ENCODE measurements at places on chromosomes 16 and 17.

DNA sequence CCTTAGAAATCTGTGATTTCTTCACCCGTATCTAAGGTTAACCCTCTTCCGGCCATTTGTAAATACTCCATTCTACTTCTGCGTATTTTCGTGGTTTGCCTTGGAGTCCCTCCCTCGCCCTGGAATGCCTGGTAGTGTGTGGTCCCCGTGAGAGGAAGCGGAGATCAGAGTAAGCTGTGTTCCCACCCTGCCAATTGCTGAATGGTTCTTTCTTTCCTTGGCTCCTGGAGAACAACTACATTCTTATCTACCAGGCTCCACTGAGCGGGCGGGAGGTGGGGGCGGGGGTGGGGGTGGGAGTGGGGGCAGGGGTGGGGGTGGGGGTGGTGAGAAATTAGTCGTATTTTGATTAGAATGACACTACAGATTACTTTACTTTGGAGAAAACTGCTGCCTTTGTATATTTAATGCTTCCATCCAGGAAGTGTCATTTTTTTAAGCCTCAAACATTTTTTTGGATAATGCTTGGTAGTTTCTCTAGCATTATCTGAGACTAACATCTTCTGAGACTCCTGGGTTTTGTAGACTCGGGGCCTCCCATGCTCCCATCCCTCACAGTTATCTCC is 20.9 kb upstream of the FASN start:
- no peak for DNase-seq

DNA sequence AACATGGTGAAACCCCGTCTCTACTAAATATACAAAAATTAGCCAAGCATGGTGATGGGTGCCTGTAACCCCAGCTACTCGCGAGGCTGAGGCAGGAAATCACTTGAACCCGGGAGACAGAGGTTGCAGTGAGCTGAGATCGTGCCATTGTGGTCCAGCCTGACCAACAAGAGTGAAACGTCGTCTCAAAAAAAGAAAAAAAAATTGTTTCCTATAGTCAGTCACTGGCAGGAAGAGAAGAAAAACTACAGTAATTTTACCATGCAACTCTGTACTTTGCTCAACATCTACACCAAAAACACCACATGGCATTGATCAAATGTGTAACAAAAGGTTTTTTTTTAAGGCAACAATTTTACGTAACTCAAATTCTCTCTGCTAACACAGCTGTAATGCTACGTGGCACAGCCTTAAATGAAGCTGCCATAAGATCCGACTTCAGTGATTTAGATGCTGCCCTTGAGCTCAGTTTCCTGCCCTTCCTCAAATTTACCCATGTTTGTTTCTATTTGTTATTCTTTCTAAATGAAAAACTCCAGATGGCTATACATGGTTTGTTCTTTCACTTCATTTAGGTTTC is 40.2 kb downstream of the CNOT1 start:
- no peak for DNase-seq

- no peak for DNase-seq
These were observed 48.9 kb downstream of the ZCCHC14 start for GRCh38 chr16:87443964-87444363.

DNA sequence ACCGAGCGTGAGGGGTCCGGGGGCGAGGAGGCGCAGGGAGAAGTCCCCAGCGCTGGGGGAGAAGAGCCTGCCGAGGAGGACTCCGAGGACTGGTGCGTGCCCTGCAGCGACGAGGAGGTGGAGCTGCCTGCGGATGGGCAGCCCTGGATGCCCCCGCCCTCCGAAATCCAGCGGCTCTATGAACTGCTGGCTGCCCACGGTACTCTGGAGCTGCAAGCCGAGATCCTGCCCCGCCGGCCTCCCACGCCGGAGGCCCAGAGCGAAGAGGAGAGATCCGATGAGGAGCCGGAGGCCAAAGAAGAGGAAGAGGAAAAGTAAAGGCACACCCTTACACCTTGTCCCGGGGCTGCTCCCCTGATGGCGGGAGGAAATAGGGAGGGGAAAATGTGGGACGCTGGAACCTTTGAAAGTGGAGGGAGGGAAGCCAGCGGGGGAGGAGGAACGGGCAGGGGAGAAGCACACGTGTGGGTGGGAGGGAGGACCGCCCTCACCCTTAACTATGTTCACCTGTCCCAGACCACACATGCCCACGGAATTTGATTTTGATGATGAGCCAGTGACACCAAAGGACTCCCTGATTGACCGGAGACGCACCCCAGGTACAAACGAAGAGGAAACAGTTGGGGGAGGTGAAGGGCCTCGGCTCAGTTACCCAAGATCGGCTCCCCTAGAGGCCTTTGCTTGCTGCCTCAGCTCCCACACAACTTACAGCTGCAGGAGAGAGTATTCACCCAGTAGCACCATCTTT is 916 bp downstream of the PAGR1 start:
- DNase-seq = no peak

GRCh38 chr16:57315416-57315815 is 30.9 kb upstream of the PLLP start:
- DNase-seq = no peak

DNA sequence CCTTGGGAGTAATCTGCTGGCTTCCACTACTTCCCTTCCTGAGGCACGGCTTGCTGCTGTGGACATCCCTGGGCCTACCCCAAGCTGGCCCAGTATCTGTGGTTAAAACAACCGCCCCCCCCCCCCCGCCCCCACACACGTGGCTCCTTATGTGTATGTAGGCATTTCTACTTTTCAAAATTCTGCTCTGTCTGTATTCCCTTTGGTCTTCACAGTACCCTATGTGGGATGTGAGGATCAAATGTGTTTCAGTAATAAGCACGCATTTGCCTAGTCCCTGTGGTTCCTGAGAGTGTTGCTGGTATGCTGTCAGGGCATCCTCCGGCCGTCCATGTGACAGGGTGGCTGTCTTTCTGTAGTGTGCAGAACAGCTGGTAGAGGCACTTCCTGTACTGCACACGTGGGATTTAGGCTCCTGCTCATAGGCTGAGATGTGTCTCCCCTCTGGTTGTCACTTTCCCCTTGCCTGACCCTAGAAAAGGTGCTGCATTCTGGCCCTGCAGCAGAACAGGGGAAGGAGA is 2.2 kb downstream of the NT5M start:
- DNase-seq = no peak

- DNase-seq = no peak
These were observed 199.6 kb downstream of the KATNIP start for GRCh38 chr16:27749547-27749875.

- no peak for DNase-seq
These were observed 393.7 kb upstream of the DYNLRB2 start for GRCh38 chr16:80147026-80147655.

DNA sequence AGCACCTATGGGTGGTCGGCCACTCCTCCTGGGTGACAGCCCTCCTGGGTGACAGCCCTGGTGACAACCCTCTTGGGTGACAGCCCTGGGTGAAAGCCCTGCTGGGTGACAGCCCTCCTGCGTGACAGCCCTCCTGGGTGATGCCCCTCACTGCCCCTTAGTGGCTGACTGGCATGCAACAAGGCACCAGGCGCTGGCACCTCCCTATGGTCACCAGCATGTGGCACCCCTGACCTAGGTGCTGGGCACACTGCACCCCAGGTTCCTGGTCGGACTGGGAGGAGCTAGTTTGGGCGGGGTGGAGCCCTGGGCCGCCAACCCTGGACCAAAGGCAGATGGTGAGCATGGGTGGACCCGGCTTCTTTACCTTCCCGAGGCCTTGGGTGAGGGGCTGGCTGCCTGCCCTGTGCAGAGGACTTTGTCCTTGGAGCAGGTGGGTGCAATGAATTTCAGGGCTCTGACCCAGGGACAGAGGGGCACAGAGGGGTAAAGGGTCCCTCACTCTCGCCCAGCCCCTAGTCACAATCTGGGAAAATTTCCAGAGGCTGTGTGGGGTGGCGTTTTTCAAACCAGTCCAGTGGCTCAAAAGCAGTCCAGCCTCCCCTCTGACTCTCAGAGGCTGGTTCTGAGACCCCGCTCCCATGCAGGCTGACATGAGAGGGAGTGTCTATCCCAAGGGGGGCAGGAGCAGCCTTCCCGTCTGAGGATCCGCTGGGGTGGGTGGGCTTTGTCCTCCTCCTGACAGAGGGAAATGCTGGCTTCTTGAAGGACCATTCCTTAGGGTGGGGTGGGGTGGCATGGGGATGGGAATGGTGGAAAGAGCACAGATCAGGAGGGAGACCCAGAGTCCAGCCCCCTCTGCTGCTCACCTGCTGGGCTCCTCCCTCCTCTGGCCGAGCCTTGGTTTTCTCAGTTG is 25.9 kb upstream of the TNFRSF13B start:
- DNase-seq = no peak

DNA sequence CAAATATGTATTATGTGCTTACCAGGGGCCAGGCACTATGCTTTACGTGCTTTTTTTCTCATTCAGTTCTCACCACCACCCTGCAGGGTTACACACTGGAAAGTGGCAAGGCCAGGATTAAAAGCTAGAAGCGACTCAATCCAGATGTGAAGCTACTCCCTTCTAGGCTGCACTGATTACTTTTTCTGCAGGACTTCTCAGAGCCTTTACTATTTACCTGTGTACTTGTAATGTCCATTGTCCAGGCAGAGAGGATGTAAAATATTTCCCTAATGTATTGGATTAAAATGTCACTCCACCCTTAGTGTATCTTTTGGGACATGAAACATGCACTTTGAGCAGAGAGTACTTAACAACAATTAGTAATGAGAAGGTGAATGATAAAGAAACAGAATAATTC is 287.5 kb upstream of the EEF2KMT start:
- DNase-seq = no peak

DNA sequence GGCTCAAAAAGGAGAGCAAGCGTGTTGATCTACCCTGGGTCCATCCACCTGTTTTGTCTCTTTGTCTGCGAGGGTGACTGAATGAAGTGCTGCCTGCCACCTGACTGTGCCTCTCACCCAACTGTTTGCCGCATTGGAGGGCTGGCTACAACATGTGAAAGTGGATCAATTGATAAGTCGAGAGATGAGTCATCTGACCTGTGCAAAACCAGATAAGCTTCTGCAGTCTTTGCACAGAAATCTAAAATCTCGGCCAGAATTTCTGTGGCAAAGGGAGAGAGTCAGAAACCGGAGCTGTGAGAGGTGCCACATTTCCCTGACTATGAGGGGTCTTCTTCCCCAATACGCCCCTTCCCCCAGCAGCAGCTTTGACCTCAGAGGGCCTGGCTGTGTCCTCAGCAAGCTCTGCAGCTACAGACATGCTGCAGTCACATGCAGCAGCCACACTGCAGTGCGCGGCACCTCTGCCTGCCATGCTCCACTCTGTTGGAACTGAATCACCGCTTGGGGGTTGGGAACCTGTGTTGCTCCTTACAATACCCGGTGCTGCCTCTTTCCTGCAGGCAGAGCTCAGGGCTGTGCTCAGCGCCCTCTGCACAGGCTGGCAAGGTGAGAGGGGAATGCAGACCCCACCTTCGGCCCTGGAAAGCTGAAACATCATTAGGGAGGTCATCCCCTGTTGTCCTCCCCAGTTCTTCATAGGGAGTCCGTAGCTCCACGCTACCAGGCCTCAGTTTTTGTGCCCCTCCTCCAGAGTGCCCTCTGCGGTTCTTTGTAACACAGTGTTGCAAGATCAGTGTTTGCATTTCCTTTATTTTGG is 16.2 kb upstream of the HAS3 start:
- no peak for DNase-seq
